ENCODE measurements at places on chromosomes 3 and 15.

DNA sequence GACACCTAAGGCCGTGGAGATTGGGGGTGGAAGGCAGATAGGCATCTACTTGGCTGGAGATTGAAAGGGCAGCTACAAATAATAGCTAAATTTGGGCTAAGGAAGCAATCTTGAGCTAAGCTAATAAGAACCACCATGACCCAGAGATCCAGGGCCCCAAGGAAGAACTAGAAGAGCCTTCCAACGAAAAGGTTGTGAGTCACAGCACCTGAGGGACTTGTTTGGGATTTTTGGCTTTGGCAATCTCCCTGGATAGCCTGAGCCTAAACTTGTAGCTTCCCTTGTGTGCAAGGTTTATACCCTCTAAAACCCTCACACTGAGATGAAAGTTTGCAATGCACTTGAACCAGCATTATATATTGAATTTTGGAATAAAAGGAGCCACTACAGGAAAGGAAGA is 364.0 kb upstream of the IL12A start:
- DNase-seq = no peak

GRCh38 chr15:88376574-88377174 is 90.5 kb downstream of the MRPL46 start:
- DNase-seq = no peak

DNA sequence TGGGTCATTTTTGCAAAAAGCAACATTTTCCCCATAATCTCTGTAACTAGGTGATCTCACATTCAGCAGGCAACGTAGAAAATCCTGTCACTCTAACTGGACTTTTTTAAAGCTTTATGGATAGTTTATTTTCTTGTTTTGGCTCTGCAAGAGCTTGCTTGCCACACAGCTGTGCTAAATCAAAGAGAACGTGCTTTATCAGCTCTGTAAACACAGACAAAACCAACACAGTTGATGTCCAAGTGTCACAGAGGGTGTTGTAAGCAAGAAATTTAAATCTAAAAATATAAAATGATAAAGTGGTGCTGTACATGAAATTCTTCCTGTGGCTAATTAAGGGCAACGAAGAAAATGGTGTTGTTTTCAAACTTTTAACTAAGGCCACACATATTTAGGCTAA is 97.5 kb upstream of the STAC start:
- no peak for DNase-seq

- no peak for DNase-seq
These were observed 171.0 kb downstream of the CTNNB1 start for GRCh38 chr3:41370307-41370706.

Measured in CD4-positive, alpha-beta T cell treated with Interleukin-17A for 1 hour (primary cell).